HEK293T (cell line): ENCODE measurements at places on chromosomes 2 and 18.

DNA sequence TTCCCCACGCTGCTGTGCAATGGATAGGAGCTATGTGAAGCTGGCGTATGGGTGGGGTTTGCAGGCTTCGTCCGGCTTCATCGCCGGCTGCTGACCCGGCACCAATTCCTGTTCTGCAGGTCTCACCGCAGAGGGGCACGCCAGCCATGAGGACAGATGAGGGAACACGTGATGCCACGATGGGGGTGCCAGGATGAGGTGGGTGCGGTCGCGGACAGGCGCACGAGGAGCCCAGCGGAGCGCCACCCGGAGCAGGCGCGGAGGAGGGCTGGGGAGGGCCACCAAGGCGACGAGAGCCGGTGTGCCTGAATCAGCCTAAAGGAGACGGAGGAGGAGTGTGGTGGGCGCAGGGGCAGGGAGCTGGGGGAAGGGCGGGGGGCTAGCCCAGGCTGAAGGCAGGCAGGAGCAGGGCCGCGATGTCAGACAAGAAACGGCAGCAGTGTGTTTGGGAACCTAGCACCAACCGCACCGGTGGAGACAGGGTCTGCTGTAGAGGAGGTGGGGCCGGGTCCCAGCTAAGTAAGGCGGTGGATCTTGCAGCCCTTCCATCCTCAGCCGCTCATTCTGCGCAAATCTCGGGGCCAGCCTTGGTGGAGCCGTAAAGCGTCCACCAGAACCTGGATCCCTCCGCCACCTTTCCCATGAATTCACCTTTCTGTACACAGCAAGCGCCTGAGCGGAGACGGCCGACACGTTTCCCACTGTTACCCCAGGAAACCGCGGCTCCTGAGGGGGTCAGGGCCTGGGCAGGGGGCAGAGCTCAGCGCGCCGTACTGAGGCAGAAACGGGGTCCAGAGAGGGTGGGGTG, 17.0 kb upstream of the CD8A start:
- DNase-seq: peak; percentile 65

GRCh38 chr2:43178602-43179542, 47.5 kb downstream of the ZFP36L2 start:
- DNase-seq: peak; percentile 54

- no peak for DNase-seq
Measured at GRCh38 chr18:78976765-78977636, 2.6 kb upstream of the SALL3 start.

GRCh38 chr2:1491751-1492150, 78.5 kb downstream of the TPO start:
- DNase-seq: no peak

GRCh38 chr2:224930124-224930523, 112.1 kb downstream of the DOCK10 start:
- no peak for DNase-seq

GRCh38 chr2:190786404-190787166, 94.0 kb upstream of the GLS start:
- no peak for DNase-seq

DNA sequence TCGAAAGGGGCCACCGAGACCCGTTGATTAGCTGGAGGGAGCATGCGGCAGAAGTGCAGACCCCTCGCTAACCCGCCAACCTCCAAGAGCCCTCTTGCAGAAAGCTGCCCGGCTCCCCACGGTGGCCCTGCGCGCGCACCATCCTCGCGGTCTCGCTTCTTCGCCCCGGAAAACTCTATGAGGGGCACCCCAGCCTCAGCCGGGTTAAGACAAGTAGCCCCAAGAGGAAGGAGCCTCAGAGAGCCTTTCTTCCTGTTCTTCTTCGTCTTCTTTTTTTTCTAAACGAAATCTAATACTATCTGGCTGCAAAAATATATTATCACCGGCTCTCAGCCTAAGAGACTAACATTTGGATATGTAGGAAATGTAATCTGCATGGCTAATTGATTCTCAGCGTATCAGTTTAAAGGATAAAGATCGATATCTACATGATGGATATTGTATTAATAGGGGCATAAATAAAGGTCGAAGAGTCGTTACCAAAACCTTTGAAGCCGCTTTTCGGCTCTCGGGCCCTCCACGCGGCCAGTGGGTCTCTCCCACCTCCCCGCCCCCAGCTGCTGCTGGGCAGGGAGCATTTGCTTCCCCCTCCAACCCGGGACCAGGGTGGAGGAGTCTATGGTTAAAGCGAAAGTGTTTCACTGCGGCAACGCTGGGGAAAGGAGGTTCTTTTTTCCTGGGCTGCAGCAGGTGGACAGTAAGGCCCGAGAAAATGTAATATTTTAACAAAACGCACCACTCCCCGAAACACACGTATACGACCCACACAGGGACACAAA, 6.1 kb upstream of the PAX3 start:
- DNase-seq: no peak

DNA sequence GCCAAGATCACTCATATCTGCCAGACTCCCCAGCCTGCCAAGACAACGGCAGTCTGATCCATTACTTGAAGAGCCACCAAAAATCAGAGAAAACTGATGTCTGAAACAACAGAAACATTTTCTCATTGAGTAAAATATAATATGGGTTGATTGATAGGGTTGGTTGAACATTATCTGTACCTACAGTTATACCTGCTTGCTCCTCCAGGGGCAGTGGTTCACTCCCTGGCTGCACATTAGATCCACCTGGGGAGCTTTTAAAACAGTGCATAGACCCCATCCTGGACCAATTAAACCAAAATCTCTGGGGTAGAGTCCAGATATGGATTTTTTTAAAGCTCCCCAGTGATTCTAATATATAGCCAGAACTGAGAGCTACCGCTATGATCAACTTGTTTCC, 43.6 kb upstream of the SLC14A2 start:
- no peak for DNase-seq

DNA sequence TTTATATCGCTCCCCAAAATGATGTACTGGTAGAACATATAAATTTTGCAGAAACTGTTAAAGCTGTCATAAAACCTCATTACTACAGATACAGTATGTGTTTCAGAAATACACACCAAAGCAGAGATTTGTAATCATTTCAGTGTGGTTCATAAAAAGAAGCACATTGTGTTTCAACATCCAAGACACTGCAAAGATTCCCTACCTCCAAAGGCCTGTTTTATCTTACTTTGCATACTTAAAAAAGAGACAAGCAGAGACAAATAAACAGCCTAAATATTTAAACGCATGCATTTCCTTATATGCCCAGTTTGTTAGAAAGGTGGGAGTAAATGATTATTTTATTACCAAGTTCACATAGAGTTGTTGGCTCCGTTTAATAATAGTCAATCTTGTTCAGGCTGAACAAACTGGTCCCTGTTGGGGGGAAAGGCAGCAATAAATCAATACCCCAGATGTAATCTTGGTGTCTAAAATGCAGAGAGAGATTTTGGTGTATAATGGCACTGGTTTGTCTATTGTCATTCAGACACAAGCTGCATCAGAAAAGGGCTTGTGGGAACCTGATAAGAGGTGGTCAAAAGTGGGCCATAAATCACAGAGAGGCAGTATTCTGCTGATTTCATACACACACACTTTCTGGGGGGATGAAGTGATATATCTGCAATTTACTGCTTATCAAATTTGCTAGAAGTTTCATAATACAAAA, 321.4 kb upstream of the ETAA1 start:
- no peak for DNase-seq

DNA sequence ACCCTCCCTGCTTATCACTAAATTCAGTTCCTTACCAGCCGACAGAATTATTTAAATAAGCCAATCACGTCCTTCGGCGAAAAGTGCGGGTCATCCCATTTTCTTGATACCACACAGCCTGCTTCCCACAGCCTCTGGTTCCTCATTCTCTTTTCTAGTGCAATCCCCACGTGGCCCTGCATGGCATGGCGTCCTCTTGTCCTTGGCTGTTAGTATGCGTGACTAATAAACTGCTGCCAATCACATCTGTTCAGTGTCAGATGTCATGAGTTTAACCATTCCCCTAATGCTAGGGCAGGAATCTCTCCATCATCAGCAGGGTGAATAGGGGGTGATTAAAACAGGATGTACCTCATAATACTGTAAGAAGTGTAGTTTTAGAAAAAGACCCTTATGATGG, 62.8 kb upstream of the TSPYL6 start:
- no peak for DNase-seq

DNA sequence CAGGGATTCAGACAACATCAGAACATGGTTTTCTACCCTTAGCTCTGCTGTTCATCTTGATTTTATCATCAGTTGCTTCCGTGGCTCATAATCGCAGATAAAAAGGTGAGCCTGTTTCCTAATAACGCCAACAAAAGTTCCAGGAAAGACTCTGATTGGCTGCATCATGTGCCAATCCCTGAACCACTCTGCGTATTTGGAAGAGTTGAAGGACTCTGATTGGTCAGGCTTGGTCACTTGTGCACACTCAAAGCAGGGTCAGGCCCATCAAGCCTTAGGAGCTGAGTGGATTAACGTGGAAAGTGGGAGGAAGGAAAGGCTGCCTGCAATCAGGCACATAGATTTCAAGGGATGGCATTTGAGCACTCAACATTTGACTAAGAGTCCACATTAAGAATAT, 11.4 kb downstream of the TXNDC2 start:
- no peak for DNase-seq

GRCh38 chr2:39584283-39584965, 81.3 kb upstream of the TMEM178A start:
- no peak for DNase-seq

DNA sequence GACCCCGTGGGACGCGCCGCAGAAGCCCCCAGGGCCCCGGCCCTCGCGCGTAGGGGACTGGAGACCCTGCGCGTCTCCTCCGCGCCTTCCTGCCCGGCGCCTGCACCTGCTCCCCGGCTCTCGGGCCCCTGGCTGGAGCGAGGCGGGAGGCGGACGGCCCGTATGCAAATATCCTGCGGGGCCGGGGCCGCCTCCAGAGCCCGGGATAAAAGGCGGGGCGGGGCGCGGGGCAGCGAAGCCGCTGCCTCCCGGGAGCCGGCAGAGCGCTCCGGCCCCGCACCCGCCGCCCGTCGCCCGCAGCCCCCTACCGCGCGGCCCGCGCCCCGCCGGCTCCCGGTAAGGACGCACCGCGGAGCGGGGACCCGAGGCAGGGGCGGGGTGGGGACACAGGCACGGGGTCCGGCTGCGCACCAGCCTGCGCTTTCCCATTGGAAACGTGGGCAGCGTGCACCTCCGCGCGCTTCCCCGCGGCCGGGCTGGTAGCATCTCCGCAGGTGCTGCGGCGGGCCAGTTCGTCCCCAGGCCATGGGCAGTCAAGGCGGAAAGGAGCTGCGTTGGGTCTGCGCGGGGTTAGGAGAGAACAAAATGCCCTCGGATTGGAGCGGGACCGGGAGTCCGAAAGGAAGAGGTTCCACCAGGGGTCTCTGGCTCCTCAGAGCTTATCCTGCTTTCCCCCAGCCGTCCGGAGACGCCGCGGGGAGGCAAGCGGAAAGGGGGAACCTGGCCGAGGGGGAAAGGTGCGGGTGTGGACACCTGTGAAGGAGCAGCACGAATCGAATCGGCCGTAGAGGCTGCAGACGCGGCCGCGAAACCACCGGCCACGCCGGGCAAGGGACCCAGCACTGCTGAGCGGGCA, at the start of gene ATP6V1C2:
TSS of gene ATP6V1C2 (plus strand) at position 235 of the 856 bp plus-strand sequence. CDS start 1,220 bp downstream, outside the sequence.
- DNase-seq: peak; percentile 69

- no peak for DNase-seq
Measured at GRCh38 chr2:103484906-103485305, 723.1 kb downstream of the TMEM182 start.

- no peak for DNase-seq
Measured at GRCh38 chr2:18926631-18927524, 337.5 kb upstream of the NT5C1B start.

- no peak for DNase-seq
Measured at GRCh38 chr18:77101410-77102258, 30.9 kb downstream of the MBP start.

DNA sequence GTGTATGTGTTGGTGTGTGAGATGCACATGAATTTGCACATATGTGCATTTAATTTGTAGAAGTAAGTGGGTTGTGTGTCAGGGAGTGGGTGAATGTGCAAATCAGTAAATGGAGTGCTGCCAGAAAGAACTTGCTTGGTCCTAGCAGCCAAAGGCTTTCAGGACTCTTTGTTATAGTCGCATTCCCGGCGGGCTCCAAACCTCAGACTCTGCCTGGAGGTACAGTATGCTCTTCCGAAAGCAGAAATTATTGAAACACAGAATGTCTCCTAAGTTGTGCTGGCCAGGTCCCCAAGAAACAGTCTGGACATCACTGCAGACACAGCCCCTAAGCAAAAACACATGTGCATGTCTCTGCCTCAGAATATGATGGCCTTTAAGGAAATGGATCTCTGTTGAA, 232.4 kb downstream of the INSIG2 start:
- DNase-seq: no peak

- DNase-seq: no peak
Measured at GRCh38 chr18:56445422-56445821, 193.0 kb downstream of the TXNL1 start.

DNA sequence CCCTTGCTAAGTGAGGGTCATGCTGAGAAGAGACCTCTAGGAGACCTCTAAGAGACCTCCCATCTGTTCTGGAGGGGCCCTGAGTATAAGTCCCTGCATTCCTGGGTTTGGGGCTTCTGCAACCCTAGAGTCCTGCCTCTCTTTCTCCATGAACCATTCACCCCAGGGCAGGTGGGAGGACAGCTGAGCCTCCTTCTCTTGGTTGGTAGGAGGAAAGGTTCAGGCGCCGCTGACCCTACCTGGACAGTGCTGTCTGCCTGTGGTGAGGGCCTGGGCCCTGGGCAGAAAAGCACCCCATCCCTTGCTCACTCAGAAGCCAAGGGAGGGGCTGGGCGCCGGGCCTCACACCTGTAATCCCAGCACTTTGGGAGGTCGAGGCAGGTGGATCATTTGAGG, 604 bp upstream of the VIL1 start:
- no peak for DNase-seq

DNA sequence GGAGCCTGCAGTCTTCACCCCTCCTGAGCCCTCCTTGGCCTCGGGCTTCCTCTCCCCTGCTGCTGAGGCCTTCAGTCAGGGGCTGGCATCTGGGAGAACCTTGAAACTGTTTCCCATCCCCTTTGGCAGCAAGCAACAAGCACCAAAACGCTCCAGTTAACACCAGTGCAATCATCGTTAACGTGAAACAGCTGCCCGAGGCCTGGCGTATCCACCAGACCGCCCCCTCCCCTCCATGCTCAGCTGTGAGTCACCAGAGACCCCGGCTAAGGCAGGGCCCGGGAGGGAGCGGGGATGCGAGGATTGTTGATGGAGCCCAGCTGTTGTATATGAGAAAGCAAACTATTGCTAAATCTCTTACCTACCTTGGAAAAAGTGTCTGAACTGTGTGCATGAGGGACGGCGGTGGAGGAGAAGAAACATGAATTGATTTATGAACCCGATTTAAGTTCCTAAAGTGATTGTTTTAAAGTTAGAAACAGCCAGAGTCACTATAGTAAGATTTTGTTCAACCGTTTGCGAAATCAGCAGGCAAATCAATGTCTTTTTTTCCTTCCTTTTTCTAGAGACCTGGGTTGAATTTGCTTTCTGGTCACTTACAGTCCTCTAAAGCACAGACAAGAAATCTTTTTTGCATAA, 5.2 kb downstream of the ZFP36L2 start:
- DNase-seq: no peak

DNA sequence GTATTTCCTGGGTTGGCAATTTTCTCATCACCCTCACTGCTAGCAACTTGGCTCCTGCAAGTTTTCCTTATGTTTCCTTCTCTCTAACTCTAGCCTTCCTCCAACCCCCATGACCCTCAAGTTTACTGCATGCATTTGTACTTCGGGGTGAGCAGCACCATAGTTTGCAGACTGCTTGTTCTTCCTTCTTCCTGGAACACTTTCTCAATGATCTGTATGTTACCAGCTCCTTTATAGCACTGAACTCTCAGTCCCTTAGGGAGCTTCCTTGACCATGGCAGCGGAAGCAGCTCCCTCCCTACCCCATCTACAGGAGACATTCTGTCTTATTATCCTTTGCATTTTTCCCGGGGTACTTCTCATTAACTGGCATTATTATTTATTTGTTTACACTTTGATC, 1089.5 kb upstream of the GYPC start:
- no peak for DNase-seq

- DNase-seq: no peak
Measured at GRCh38 chr2:223536546-223536945, 65.6 kb downstream of the SCG2 start.
